ENCODE measurements at places on chromosomes 6 and 20.

- no peak for DNase-seq
Observed at GRCh38 chr6:154768280-154768679, 35.1 kb downstream of the SCAF8 start.

GRCh38 chr20:51936377-51936776 lies 134.1 kb upstream of the SALL4 start:
- no peak for DNase-seq

- DNase-seq: no peak
Observed at GRCh38 chr6:112431803-112432202, 84.7 kb downstream of the RFPL4B start.

GRCh38 chr6:165883851-165884640 lies 221.0 kb upstream of the PDE10A start:
- DNase-seq: no peak

DNA sequence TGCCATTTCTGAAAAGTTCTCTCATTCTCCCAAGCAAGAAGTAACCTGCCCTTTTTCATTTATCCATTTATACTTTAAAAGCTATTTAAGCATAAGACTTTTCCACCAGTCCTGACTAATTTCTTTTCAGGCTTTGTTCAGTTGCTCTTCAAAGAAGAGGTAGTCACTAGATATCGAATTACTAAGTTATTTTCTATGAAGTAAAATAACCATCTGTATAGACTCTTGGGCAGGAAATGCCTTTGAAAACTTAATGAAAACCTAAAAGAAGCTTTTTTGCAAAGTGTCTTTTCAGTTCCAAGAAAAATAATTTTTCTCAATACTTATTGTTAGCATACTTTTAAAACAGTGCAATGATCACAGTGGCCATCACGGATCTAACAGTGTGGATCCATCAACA lies 31.3 kb upstream of the LAMP5 start:
- DNase-seq: no peak

- DNase-seq: peak; percentile 45
Observed at GRCh38 chr6:5132731-5133130, 47.6 kb downstream of the PPP1R3G start.

DNA sequence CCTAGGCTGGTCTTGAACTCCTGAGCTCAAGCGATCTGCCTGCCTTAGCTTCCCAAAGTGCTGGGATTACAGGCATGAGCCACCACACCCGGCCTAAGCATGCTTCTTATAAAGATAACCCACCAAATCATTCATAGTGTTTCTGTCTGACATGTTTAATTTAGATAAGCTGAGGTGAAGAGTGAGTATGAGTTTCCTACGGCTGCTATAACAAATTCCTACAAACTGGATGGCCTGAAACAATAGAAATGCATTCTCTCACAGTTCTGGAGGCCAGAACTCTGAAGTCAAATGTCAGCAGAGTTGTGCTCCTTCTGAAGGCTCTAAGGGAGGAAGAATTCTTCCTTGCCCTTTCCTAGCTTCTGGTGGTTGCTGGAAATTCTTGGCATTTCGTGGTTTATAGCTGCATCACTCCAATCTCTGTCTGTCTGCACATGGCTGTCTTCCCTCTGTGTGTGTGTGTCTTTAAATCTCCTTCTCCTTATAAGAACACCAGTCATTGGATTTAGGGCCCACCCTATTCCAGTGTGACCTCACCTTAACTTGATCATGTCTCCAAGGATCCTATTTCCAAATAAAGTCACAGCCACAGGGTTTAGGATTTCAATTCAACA lies 29.9 kb downstream of the MAPK13 start:
- DNase-seq: peak; percentile 22

DNA sequence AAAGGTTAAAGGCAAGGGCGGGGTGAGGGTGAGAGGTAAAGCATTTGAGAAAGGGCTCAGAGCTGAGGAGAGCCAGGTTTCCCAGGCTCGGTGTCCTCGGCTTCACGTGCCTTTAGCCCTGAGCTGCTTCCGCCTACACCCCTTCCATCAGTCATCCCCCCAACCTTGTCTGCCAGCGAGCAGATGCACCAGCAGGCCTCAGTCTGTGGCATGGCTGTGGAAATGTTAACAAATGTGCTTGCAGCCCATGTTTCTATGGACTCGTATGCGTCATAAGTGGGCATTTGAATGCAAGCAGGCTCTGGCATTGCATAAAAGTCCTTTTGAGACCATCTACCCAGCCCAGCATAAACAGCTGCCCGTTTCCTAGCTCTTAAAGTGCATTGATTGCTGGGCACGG lies 88.8 kb downstream of the SYNJ2 start:
- DNase-seq: no peak

GRCh38 chr6:119218548-119218947 lies 131.0 kb downstream of the MAN1A1 start:
- no peak for DNase-seq

GRCh38 chr20:10478205-10478604 lies 43.1 kb downstream of the SLX4IP start:
- no peak for DNase-seq

- no peak for DNase-seq
Observed at GRCh38 chr6:5506149-5506548, 244.8 kb downstream of the FARS2 start.

- DNase-seq: no peak
Observed at GRCh38 chr6:22435151-22435550, 134.2 kb upstream of the HDGFL1 start.

DNA sequence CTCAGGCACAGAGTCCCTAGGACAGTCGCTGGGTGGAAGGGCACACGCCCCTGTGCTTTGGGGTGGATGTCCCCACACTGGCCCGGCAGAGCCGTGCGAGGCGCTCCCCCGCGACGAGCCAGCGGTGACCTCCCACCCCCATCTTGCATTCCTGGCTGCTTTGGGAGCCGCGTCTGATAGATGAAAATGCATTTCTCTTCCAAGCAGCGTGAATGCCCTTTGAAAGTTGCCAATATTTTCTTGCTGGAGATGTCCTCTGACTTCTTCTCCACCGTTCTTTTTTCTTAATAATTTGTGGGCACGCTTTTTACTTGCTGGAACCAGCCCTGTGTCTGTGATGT lies 29.9 kb downstream of the COL20A1 start:
- no peak for DNase-seq

DNA sequence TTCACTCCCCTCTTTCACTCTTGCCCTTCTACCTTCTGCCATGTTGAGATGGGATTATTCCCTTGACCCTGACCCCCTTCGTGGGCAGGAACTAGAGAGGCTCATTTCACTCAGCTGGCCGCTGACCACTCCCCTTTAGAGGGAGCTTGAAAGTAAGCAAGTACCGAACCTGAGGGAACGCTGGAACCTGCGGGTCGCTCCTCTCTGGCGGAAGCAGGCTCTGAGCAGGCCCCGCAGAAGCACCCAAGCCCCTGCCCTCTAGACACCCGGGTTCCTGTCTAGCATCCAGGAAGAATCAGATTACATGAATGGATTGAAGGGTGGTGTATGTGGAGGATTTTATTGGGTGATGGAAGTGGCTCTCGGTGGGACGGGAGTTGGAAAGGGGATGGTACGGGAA lies 11.9 kb upstream of the MYCT1 start:
- DNase-seq: no peak

- DNase-seq: no peak
Observed at GRCh38 chr6:150741633-150742200, 123.8 kb upstream of the MTHFD1L start.

GRCh38 chr6:130811932-130812331 lies 15.3 kb upstream of the SMLR1 start:
- no peak for DNase-seq

- no peak for DNase-seq
Observed at GRCh38 chr6:33723371-33724085, 12.0 kb upstream of the UQCC2 start.

- no peak for DNase-seq
Observed at GRCh38 chr6:36669002-36669401, 9.5 kb upstream of the CDKN1A start.

DNA sequence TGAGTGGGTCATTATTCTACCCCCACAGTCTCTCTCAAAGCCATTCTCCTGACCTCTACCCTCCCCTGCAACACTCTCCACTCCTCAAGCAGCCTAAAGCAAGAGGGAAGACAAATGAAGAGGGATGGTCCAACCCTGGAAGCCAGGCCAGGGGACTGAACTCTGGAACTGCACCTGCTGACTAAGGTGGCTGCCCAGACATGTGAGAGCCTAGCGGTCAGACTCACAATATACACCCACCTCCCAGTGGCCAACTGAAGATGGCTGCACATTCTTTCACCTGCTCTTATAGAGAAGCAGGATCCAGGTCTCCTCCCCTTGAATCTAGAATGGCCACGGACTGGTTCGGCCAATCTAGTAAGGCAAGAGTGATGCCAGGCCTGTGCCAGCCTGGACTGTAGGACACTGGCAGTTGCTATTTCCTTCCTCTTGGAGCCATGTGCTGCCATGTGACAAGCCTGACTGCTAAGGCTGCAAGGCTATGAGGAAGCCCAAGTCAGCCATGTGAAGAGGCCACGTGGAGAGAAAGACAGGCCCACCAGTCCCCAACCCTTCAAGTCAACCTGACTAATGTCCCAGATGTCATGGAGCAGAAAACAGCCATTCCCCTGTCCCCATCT lies 31.8 kb downstream of the ACSS1 start:
- DNase-seq: no peak

DNA sequence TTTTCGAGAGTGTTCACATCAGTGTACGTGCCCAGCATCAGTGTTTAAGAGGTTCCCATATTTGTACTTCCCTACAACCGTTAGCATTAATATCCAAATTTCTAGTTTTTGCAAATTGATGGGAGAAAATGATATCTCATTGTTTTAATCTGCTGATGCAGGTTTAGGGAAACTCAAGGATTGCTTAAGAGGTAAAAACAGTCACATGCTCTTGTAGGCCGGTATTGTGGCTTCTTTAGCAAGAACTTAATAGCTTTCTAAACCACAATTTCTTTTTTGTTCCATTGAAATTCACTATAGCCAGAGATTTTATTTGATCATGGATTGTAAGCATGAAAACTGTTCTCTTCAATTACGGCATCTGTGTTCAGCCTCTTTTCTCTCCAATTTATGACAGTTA lies 29.5 kb downstream of the BEND6 start:
- DNase-seq: no peak

DNA sequence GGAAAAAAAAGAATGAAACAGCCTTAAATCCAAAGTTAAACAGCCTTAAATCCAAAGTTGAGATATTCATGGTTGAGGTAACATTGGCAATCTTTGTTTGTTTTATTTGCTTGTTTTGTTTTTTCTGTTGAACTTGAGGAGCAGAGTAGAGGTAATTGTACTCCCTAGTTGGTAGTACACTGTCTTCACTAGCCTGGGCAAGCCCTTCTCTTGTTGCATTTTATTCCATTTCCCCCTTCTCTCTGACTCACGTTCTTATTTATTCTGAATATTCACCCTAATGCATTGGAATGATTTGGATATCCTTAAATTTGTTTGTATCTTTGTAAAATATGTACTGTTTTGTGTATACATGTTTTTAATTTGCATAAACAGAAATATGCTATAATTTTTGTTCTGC lies 397.6 kb downstream of the CDC5L start:
- no peak for DNase-seq

DNA sequence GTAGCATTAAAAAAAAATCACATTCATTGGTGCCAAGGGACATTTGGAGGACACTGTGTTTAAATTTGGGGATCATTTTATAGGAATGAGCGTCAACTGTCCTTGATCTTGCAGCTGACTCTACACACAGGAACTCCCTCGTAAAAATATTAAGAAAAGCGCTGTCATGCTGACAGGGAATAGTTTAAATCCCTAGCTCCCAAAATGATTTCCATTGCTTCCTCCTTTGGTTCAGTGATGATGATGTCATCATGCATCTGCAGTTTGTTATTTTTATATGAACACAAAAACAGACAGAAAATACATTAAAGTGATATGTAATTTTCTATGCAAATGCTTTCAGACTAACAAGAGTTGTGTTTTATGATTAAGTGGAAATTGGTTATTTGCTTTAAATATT lies 275.6 kb downstream of the BTBD9 start:
- no peak for DNase-seq
